HFF-Myc (cell line): ENCODE measurements at places on chromosomes 1 and 21.

GRCh38 chr1:41348394-41348793, 12.8 kb upstream of the FOXO6 start:
- DNase-seq = no peak

DNA sequence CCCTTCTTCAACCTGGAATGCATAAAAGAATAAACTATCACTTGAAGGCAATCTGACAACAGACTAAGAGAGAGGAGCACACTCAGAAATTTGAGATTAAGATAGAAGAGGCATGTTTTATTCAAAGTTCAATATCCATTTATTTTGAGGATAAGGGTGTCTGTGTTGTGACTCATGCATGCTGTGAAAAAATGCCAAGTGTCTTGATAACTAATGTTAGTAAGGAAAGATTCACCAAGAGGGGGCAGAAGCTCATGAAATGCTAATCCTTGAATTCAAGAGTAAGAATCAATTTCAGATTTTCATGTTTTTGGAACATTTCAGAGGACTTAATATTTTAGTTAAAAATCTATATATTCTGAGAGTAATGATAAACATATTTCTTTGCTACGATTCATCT, 94.0 kb downstream of the IFI44 start:
- DNase-seq = peak; percentile 15

DNA sequence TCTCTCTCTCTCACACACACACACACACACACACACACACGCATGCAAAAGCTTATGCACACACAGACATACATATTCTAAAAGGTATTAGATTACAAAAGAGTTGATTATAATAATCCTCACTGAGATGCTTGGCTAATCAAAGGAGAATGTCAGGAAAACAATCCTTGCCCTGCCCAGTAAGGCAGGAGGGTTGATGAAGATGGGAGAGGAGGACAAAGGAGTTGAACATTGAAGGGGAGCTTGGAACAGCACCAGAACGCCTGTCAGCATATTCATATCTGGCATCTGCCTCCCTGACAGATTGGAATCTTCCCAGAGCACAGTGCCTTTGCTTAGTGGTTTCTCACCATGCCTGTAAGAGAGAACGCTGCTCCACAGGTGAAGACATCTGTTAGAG, 68.6 kb upstream of the PALMD start:
- no peak for DNase-seq

DNA sequence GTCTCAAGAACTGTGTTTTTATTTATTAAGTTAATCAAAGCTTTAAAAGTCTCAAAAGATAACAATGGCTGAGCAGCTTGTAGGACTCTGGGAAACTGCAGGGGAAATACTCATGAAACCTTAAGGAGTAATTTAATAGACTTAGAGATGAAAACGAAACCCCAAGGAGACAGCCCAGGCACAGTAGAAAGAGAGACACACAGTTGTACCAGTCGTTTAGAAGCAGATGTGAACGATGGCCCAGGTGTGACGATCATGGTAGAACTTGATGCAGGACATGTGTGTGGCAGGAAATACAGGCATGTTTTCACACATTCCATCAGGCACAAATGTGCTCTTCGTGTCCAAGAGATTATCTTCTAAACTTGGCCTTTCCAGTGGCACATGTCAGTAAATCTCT, 21.2 kb upstream of the MRPS6 start:
- DNase-seq = no peak

- no peak for DNase-seq
Observed at GRCh38 chr1:238562341-238562740, 671.6 kb upstream of the ZP4 start.

- no peak for DNase-seq
Observed at GRCh38 chr1:1847890-1848289, 43.0 kb downstream of the GNB1 start.

- no peak for DNase-seq
Observed at GRCh38 chr1:229408458-229409037, 25.3 kb downstream of the ACTA1 start.

- DNase-seq = no peak
Observed at GRCh38 chr1:23624440-23624839, 65.1 kb upstream of the ID3 start.

DNA sequence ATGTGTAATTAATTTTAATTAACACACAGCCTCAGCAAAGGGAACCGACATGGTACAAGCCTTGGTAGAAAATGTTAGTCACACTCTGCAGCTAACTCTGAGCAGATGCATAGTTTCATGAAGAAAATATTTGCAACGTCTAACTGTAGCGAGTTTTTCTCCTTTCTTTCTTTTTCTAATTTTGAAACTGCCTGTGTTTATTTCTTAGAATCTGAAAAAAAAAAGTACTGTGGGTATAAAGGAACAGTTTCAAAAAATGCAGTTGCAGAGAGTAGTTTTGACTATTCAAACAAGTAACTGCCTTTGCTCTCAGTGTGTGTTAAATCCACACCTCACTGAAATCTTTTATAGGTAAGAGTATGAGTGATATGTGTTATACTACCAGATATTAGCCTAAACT, 149.9 kb upstream of the C1orf105 start:
- DNase-seq = no peak

- DNase-seq = no peak
Observed at GRCh38 chr1:94014087-94014486, 104.9 kb upstream of the GCLM start.

DNA sequence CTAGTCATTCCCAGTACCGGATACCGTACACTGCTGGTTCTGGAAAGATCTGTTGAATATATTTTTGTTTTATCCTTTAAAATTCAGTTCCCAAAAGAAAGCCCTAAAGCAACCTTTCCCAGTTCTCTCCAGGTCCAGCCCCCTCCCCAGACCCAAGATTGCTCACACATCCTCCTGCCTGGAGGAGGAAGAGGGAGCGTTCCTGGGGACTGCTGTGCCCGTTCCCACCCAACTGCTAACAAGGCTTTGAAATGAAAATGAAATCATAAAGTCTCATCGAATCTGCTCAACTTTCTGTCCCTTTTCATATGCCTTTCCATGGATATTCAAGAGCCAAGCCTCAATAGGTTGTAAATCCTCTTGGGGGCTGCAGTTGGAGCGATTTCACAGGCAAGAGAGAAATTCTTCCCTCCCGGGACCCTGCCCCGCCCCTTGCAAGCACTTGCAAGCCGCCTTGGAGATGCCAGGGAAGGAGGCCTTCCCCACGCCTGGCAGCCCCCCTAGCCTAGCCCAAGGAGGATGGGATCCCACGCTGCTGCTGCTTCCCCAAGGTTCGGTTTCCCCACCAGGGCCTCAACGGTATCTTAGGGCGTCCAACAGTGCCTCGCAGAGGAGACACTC, 113.2 kb upstream of the CACHD1 start:
- DNase-seq = no peak

DNA sequence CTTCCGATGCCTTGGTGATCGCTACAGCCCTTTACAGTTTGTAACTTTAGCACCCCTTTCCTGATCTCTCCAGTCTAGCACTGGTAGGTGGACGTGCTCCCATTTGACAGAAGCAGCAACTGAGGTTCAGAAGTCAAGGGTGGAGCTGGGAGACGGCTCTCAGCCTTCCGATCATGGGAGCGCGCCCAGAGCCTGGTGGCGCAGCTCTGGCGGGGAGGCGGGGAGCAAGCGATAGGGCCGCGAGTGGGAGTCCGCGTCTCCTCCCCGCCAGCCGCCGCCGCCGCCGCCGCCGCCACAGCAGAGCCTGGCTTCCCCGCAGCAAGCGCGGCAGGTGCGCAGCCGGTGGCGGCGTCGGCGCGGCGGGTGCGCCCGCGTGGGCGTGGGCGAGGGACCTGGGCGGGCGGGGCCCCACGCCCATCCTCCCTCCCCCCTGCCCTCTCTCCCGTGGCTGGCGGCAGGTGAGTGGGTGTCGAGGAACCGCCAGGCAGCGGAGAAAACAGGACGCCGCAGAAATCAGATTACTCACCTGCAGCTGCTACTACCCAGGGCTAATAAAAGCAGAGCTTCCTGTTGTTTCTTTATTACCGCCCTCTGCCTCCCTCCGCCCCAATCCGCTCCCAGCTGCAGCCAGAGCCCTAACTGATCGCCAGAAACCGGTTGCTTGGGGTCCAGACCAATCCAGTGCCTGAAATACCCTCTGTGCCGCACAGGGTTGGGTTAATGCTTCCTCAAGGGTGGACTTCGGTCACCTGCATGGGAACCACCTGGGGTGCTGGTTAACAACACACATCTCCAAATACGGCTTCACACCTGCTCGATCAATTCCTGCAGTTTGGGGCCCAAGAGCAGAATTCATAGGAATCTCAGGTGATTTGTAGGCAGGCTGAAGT, 60.2 kb upstream of the ID3 start:
- DNase-seq = no peak

DNA sequence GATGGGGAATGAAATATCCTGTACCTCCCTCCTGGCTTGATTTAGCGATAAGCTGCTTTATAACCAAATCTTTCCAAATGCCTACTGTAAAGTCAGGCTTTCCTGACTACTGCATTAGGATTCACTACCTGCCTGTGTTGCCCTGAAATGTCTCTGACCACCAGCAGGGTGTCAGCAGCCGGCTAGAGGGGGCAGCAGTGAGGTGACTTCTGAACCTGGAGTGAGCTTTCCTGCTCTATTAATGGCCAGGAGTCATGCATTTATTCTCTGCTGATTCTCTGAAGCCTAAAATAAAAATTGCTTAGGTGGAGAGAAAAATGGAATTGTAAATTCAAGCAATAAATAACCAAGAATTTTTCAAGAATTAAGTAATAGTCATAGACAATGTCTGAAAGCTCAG, 2.5 kb downstream of the BACE2 start:
- no peak for DNase-seq

GRCh38 chr1:19618428-19618827, 25.7 kb upstream of the NBL1 start:
- no peak for DNase-seq
